ENCODE measurements at places on chromosomes 2 and 18.
A peak's percentile ranks its signal among the peaks of the same experiment; 100 is the strongest.

GRCh38 chr2:197500503-197501131 lies 438 bp downstream of the HSPE1 start:
- no peak for DNase-seq

- no peak for DNase-seq
Observed at GRCh38 chr2:35163948-35164347, 1191.6 kb upstream of the CRIM1 start.

GRCh38 chr2:62531594-62531993 lies 25.6 kb upstream of the TMEM17 start:
- no peak for DNase-seq

DNA sequence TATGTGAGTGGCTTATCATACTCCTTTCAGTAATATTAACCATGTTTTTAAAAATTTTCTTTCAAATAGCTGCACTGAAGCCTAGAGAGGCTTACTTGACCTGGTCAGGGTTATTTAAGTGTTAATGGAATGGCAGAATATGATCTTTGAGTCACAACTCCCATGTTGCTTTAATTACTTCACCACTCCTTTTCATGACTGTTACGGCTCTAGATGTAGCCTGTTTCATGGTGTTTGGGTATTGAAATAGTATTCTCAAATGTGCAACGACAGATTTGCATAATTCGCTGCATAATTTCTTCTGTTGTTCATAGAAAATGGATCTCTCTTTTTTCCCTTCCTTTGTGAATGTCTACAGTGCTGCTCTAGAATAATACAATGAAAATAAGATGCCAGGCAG lies 51.6 kb upstream of the PLA2R1 start:
- no peak for DNase-seq

DNA sequence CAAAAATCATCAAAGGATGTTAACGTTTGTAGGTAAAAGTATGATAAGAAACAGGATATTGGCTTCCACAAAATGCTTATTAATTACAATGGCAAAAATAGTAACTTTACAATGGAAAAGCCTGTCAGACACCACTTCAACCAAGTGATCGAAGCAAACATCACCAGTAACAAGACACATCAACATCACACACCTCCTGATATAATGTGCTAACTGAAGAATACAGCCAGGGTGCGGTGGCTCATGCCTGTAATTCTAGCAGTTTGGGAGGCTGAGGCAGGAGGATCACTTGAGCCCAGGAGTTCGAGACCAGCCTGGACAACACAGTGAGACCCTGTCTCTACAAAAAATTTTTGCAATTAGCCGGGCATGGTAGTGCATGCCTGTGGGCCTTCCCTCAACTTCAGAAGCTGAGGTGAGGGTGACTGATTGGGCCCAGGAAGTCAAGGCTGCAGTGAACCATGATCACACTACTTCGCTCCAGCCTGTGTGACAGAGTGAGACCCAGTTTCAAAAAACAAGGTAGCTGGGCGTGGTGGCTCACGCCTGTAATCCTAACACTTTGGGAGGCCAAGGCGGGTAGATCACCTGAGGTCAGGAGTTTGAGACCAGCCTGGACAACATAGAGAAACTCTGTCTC lies 15.0 kb downstream of the MGAT4A start:
- DNase-seq, result peak; percentile 58

DNA sequence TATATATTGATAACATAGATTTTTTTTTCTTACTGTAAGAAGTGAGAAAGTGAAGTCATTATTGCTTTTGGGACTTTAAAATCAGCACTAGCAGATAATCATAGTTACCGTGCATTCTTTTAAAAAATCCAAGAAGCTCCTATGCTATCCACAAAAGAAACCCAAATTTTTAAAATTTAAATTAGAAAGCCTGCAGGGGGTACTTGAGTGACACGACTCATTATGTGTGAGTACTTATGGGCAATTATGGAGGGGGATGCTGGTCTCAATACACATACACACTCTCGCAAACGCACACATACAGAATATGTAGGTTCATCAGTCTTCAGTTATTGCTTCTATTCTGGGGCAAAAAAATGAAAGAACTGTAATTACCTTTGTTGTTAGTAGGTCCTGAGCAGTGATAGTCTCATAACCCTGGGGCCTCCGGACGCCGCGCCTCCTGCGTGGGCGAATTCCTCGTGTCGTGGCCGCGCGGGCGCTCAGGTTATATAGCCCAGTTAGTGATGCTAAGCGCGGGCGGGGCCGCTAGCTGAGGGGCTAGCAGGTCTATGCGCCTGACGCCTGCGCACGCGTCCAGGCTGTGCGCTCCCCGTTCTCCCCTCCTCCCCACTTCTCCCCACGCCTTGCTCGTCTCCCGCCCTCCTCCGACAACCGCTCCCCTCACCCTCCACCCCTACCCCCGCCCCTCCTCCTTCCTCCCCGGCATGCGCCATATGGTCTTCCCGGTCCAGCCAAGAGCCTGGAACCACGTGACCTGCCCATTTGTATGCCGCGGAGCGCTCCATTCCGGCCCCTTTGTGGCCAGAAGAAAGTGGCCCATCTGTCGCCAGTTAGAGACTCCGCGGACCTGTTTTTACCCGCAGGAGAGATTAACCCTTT lies at the start of gene NEUROD1:
TSS of gene NEUROD1 (minus strand) at position 463 of the 882 bp plus-strand sequence. CDS start 1,657 bp downstream, outside the sequence.
- DNase-seq, result peak; percentile 20

DNA sequence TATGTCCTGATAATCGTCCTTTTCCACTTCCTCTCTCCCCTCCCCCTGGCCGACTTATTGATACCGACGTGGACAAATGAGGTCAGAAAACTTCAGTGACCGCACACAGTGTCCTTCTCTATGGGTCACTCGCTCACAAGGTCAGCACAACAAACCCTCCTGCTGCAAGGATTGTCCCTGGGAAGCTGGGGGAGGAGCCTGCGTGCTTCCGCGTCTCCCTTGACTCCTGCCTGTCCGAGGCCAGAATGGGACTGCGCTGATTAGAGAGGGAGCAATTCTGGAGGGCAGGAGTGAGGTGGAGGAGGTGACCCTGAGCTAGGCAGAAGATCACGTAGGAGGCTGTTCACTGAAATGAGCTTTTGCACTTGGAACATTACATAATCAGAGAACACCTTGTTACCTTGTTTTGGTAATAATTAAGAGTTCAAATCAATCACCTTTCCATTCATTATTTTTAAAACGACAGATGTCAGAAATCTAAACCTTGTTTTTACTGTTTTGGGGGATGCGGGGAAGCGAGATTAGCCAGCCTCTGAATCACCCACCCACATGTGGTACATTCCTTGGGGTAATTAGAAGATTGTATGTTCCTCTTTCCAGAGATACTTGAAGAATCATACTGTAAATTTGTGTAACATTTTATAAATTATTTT lies 70.6 kb downstream of the CTAGE1 start:
- no peak for DNase-seq

- DNase-seq, result no peak
Observed at GRCh38 chr2:227016894-227017293, 147.1 kb downstream of the COL4A4 start.

- DNase-seq, result no peak
Observed at GRCh38 chr2:30282721-30283120, 51.4 kb downstream of the LBH start.

DNA sequence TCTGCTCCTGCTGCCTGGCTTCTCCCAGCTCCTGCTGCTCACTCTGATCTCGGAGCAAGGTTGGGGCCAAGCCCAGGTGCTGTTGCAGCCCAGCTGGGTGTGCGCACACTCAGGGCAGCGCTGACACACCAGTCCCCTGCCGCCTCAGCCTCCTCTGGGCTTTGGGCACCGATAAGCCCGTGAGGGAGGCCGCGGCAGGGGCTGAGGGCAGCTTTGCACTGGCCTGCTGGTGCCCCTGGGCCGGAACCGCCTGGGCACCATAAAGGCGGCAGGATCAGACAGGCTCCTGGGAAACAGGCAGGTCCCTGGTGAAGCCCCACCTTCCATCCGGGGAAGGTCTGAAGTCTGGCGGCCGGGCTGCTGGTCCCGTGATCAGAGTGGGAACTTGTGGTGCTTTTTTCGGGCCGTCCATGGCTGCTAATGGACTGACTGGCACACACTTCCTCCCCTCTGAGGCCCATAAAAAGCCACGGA lies 14.1 kb upstream of the EML6 start:
- DNase-seq, result no peak

GRCh38 chr2:237291138-237291792 lies 122.7 kb downstream of the COL6A3 start:
- DNase-seq, result peak; percentile 68

DNA sequence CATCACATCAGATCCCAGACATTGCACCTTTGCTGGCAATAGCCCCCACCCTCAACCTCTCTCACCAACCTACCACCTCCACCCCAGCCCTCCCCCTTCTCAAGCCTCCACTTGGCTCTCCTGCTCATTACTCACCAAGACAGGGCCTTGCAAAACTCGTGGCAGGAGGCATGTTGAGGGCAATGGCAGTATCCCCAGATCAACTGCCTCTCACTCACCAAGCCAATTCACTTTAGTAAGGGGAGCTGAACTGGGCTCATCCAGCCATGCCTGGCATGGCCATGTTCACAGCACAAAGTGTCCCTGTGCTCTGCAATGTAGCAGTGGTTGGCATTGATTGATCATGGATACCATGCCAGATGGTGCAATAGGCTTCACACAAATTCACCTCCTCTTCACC lies 46.3 kb upstream of the TEX51 start:
- no peak for DNase-seq

DNA sequence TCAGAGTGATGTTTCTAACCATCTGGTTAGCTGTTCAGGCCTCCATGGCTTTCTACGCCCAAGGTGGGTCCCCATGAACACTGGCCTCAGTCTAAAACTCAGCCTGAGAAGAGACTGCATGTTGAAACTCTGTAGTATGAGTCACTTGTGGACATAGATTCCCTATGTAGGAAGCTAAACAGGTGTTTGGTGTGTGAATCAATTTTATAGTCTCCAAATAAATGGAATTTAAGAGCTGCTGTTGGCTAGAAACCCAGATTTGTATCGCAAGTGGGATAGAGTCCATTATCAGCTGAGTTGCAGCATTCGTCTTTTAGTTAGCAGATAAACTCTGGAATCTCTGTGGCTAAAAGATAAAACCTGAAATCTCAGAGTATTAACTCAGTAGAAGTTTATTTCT lies 131.4 kb downstream of the KCNS3 start:
- no peak for DNase-seq

DNA sequence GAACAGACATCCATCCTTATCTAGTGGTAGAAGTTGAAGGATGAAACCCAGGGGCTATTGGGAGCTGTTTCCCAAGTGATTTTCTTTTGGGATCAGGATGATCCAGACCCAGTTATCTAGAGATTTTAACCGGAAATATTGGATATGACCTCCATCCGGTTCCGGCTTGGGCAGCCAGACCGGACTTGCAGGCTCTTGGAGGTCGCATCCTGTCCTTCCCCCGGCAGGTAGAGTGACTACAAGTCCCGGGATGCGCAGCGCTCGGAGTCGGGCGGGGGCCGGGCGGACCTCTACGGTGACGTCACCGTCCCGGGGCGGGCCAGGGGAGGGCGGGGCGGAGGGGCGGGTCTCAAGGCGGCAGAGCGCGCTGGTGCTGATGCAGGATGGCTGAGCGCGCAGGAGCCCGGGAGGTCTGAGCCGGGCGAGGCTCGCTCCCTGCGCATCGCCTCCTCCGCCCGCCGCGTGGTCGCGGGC lies at the start of gene KIF5C:
TSS of gene KIF5C (plus strand) at position 360 of the 474 bp plus-strand sequence. CDS start 391 bp downstream, outside the sequence.
- peak; percentile 94 for DNase-seq

GRCh38 chr2:129276978-129277584 lies 702.4 kb upstream of the RAB6C start:
- no peak for DNase-seq

DNA sequence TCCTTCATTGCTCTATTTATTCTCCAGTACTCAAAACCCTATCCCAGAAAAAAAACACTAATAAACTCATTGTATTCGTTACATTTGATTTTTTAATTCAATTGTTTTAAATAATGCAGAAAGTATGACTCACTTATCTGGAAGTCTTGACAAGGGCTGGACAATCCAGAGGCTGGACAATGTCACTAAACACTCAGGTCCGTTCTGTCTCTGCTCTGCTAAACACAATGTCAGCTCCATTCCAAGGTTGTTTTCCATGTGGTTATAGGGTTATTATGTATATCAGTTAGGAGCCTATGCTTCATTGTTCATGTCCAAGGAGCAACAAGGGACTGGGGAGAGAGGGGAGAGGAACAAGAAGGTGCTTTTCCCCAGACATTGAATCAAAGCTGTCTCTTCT lies 125.5 kb downstream of the IRS1 start:
- DNase-seq, result no peak

- DNase-seq, result no peak
Observed at GRCh38 chr2:85282914-85283313, 44.9 kb downstream of the TGOLN2 start.

GRCh38 chr2:107525406-107525805 lies 301.3 kb upstream of the RGPD4 start:
- DNase-seq, result no peak

- no peak for DNase-seq
Observed at GRCh38 chr2:226488034-226488433, 311.6 kb downstream of the IRS1 start.

DNA sequence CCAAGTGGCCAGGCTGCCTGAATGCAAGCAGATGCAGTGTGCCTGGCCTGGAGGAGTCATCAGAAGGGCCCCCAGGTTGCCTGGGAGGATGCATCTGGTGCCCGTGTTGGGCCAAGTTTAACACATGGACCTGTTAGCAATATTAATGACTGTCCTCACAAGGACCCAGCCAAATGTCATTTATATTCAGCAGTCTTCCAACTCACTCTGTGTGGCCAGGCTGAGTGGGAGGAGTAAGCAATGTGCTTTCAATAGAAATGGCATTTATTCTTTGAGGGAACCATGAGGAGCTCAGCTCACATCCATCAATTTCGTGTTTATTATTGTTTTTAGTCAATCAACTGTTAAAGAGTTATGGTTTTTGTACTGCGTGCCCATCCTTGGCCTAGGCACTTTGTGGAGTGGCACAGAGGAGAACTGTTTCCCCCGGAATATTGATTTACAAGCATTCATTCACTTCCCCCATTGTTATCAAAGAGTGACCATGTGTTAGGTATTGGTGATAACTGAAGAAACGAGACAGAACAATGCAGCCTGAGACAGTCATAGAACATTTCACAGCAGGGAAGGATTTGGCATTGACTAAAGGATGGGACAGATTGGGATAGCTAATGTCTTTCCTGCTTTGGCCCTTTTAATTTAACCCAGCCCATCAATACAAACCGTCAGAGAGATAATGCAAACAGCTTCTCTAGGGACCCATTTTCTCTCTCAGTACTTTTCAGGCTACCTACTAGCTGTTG lies 725.2 kb downstream of the TSN start:
- DNase-seq, result no peak

GRCh38 chr18:75728621-75729020 lies 301.1 kb upstream of the SMIM21 start:
- DNase-seq, result no peak

DNA sequence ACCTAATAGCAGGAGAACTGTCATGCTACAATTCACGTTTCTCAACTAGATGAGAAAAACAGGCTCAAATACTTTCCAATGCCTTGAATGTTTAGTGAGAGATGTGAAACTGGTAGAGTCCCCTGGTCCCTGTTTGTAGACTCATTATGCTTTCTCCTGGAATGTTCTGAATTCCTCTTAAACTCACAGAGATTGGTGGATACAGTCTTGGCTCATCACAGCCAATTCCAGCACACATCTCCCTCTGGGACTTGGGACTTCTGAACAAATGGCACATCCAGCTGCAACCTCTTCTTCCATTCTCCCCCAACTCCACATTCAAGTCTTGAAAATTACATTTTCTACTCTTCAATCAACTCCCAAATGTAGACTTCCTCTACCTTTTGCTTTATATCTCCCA lies 58.4 kb upstream of the NT5C1B start:
- DNase-seq, result no peak

GRCh38 chr2:233988581-233988980 lies 61.9 kb upstream of the SPP2 start:
- no peak for DNase-seq

All from activated naive CD4-positive, alpha-beta T cell treated with anti-CD3 and anti-CD28 coated beads for 36 hours (primary cell).